CD8-positive, alpha-beta memory T cell (primary cell): ENCODE measurements at places on chromosomes 2 and 18. TPM values are rescaled to one million over a fixed set of nuclear protein-coding genes. Genes with fewer than 3 reads are reported as not detected.

DNA sequence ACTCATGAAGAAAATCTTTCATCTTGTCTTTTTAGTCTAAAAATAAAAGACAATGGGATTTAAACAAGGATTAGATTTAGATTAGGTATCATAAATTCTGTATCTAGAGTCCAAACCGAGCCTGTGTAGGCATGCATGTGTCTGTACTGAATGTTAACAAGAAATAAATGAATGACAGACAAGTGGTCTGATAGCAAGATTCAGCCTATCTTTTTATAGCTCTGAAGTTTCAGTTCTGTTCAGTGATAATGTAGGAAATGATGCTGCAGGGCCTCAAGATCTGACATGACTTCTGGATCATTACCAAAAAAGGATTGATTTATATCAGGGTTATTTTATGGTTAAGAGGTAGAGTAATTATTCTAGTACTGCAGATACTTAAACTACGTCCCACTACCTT lies 137.0 kb upstream of the ATP5MC3 start:
- no peak overlapping the region for H3K27ac ChIP-seq
- no peaks in the 10 kb centered on the region for H3K36me3 ChIP-seq
- no peak overlapping the region for H3K4me3 ChIP-seq
- H3K4me1 ChIP-seq = no peaks in the 10 kb centered on the region
- DNase-seq = no peak

SP5 gene
- not detected for total RNA-seq

CD8B2 gene
- total RNA-seq = 4.5 TPM

UCN gene
- 2.6 TPM for total RNA-seq

GRCh38 chr2:152219077-152219828 lies 43.7 kb upstream of the STAM2 start:
- H3K4me1 ChIP-seq = no peaks in the 10 kb centered on the region
- H3K27ac ChIP-seq = no peak overlapping the region
- DNase-seq = no peak
- H3K27me3 ChIP-seq = no peaks in the 10 kb centered on the region

CDH19 gene
- total RNA-seq = not detected

GRCh38 chr2:187989925-187990623 lies 301.6 kb upstream of the GULP1 start:
- no peaks in the 10 kb centered on the region for H3K36me3 ChIP-seq
- no peaks in the 10 kb centered on the region for H3K4me1 ChIP-seq
- H3K27ac ChIP-seq = no peak overlapping the region
- H3K4me3 ChIP-seq = no peak overlapping the region

DNA sequence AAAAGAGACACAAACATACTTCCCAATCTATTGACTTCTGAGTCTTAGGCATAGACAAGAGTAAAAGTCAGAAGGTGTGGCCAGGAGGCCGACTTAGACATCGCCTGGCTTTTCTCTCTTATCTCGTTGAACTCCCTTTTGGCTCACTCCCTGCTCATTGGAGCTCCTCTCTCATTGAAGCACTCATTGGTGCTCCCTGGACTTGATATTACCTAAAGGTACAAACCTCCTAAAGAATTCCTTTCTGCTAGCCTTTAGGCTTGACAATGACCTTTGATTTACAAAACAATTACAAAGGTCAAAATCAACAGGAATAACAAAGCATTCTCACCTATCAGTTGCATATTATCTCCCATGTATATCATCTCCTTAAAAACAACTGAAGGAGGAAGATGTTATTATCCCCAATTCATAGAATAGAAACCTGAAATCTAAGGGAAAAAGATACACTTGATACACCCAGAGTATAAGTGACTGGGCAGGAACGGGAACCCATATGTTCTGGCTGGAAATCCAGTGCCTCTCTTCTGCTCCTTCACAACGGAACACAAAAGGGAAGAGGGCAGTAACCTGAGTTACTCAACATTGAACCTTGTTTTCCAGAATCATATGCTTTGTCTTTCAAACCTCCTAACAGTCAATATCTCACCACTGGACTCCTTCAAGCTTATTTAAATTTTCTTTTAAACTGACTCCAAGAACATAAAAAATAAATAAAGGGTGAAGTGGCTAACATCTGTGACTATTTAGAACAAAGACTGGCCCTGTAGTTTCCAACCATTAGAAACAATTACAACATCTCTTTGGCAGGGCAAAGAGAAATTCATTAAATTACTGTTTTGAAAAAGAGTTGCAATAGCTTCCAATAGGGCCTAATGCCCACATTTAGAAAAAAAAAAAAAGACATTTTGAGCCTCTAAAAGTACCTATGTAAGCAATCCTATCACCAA lies 1247.9 kb downstream of the LRP1B start:
- no peaks in the 10 kb centered on the region for H3K27me3 ChIP-seq
- H3K27ac ChIP-seq = no peak overlapping the region
- no peaks in the 10 kb centered on the region for H3K4me1 ChIP-seq
- no peak overlapping the region for H3K4me3 ChIP-seq

DNA sequence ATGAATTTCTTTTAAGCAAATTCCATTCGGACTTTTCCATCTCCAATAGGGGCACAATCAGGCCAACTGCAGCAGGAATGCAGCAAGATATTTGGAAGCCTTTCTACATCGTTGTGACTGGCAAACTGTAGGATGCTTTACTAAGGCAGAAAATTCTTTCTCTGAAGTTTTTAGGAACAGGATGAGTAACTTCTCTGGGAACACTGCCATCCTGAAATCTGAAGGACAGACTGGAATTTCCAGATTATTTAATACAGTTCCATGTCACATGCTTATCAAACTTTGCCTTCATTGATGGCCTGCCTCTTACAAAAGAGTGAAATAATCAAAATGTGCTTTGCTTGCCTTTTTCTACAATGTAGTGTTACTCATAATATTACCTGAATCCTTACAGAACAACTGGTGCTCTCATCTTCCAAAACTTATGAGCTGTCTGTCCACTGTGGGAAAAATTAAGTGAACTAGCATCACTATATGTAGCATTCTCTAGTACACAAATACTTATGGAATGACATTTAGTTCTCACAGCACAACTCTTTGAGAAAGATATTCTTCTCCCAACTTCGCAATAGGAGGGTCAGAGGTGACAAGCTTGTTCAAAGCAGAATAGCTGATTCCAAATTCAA lies 32.0 kb upstream of the MAP2 start:
- no peaks in the 10 kb centered on the region for H3K27me3 ChIP-seq
- no peak overlapping the region for H3K4me3 ChIP-seq
- no peaks in the 10 kb centered on the region for H3K4me1 ChIP-seq
- H3K27ac ChIP-seq = no peak overlapping the region
- H3K36me3 ChIP-seq = no peaks in the 10 kb centered on the region
- DNase-seq = no peak

LOXHD1 gene
- not detected for total RNA-seq

GRCh38 chr2:189276277-189276676 lies 96.7 kb upstream of the COL5A2 start:
- H3K4me1 ChIP-seq = no peaks in the 10 kb centered on the region
- H3K27ac ChIP-seq = no peak overlapping the region
- no peak overlapping the region for H3K4me3 ChIP-seq
- H3K27me3 ChIP-seq = no peaks in the 10 kb centered on the region
- no peak for DNase-seq

- H3K36me3 ChIP-seq = no peaks in the 10 kb centered on the region
- H3K4me3 ChIP-seq = no peak overlapping the region
- no peaks in the 10 kb centered on the region for H3K27me3 ChIP-seq
- H3K4me1 ChIP-seq = no peaks in the 10 kb centered on the region
- H3K27ac ChIP-seq = no peak overlapping the region
These were observed 16.3 kb downstream of the GKN2 start for GRCh38 chr2:68936427-68936826.

RSAD2 gene
- total RNA-seq = 0.85 TPM

GRCh38 chr18:49613141-49613640 lies 51.3 kb downstream of the LIPG start:
- H3K36me3 ChIP-seq = no peaks in the 10 kb centered on the region
- H3K4me3 ChIP-seq = no peak overlapping the region
- DNase-seq = no peak
- no peaks in the 10 kb centered on the region for H3K4me1 ChIP-seq
- H3K27ac ChIP-seq = no peak overlapping the region

GRCh38 chr18:79199691-79200374 lies 130.6 kb downstream of the ATP9B start:
- H3K36me3 ChIP-seq = no peaks in the 10 kb centered on the region
- H3K27ac ChIP-seq = no peak overlapping the region
- no peaks in the 10 kb centered on the region for H3K27me3 ChIP-seq
- H3K4me3 ChIP-seq = no peak overlapping the region
- H3K4me1 ChIP-seq = no peaks in the 10 kb centered on the region

DNA sequence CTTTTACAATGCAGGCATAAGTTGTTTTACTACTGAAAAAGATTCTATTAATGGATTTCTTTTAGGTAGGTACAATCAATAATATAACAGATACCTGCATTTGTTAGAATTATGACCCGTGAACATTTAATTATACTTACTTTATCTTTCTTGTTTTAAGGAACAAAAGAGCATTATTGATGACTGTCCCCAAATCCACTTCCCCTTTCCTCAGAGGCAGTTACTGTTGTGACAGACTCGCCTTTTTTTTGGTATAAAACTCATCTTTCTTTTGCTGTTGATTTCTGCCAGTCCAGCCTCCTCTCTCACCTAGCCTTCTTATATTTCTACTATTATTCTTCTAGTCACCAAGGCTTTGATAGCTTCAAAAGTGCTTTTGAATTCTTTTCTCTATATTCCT lies 12.1 kb downstream of the ACTR3 start:
- H3K4me3 ChIP-seq = no peak overlapping the region
- peaks cover 92% of the 10 kb centered on the region for H3K4me1 ChIP-seq
- no peak overlapping the region for H3K27ac ChIP-seq
- no peaks in the 10 kb centered on the region for H3K27me3 ChIP-seq
- DNase-seq = no peak

- H3K4me3 ChIP-seq = no peak overlapping the region
- H3K27ac ChIP-seq = no peak overlapping the region
- H3K36me3 ChIP-seq = no peaks in the 10 kb centered on the region
- no peaks in the 10 kb centered on the region for H3K27me3 ChIP-seq
These were observed 1413.0 kb downstream of the DSC3 start for GRCh38 chr18:29629493-29630036.

GRCh38 chr2:226873826-226874225 lies 38.0 kb downstream of the RHBDD1 start:
- H3K27ac ChIP-seq = no peak overlapping the region
- H3K4me3 ChIP-seq = no peak overlapping the region
- no peaks in the 10 kb centered on the region for H3K27me3 ChIP-seq
- no peak for DNase-seq
- no peaks in the 10 kb centered on the region for H3K36me3 ChIP-seq

GRCh38 chr18:8830067-8831060 lies 125.0 kb downstream of the MTCL1 start:
- no peak for DNase-seq
- no peaks in the 10 kb centered on the region for H3K4me1 ChIP-seq
- H3K27ac ChIP-seq = no peak overlapping the region

PAIP2B gene
- 2.1 TPM for total RNA-seq

KLF11 gene
- total RNA-seq = 7.5 TPM

GRCh38 chr2:232162187-232162586 lies 200.7 kb downstream of the DIS3L2 start:
- no peak overlapping the region for H3K27ac ChIP-seq
- no peaks in the 10 kb centered on the region for H3K4me1 ChIP-seq
- no peaks in the 10 kb centered on the region for H3K36me3 ChIP-seq
- no peak overlapping the region for H3K4me3 ChIP-seq

- no peak overlapping the region for H3K4me3 ChIP-seq
- DNase-seq = no peak
- H3K27me3 ChIP-seq = no peaks in the 10 kb centered on the region
- H3K36me3 ChIP-seq = no peaks in the 10 kb centered on the region
These were observed 4.1 kb downstream of the XIRP2 start for GRCh38 chr2:166892397-166892796.

GRCh38 chr2:39845460-39846146 lies 66.5 kb upstream of the THUMPD2 start:
- no peaks in the 10 kb centered on the region for H3K27me3 ChIP-seq
- no peak overlapping the region for H3K4me3 ChIP-seq
- no peaks in the 10 kb centered on the region for H3K36me3 ChIP-seq
- no peak for DNase-seq

- peaks cover 68% of the 10 kb centered on the region for H3K4me1 ChIP-seq
- no peaks in the 10 kb centered on the region for H3K27me3 ChIP-seq
- no peaks in the 10 kb centered on the region for H3K36me3 ChIP-seq
- no peak overlapping the region for H3K27ac ChIP-seq
These were observed 39.1 kb downstream of the FBXO11 start for GRCh38 chr2:47867205-47867604.

- H3K4me1 ChIP-seq = no peaks in the 10 kb centered on the region
- no peaks in the 10 kb centered on the region for H3K36me3 ChIP-seq
- no peak for DNase-seq
- H3K27ac ChIP-seq = no peak overlapping the region
- H3K27me3 ChIP-seq = no peaks in the 10 kb centered on the region
- no peak overlapping the region for H3K4me3 ChIP-seq
These were observed 219.6 kb downstream of the LTBP1 start for GRCh38 chr2:33166287-33166881.

SCRN3 gene
- total RNA-seq = 15.8 TPM

- H3K36me3 ChIP-seq = no peaks in the 10 kb centered on the region
- H3K4me3 ChIP-seq = no peak overlapping the region
- H3K27me3 ChIP-seq = no peaks in the 10 kb centered on the region
- no peak overlapping the region for H3K27ac ChIP-seq
- no peaks in the 10 kb centered on the region for H3K4me1 ChIP-seq
These were observed 38.7 kb downstream of the OSR1 start for GRCh38 chr2:19319698-19320097.

DNA sequence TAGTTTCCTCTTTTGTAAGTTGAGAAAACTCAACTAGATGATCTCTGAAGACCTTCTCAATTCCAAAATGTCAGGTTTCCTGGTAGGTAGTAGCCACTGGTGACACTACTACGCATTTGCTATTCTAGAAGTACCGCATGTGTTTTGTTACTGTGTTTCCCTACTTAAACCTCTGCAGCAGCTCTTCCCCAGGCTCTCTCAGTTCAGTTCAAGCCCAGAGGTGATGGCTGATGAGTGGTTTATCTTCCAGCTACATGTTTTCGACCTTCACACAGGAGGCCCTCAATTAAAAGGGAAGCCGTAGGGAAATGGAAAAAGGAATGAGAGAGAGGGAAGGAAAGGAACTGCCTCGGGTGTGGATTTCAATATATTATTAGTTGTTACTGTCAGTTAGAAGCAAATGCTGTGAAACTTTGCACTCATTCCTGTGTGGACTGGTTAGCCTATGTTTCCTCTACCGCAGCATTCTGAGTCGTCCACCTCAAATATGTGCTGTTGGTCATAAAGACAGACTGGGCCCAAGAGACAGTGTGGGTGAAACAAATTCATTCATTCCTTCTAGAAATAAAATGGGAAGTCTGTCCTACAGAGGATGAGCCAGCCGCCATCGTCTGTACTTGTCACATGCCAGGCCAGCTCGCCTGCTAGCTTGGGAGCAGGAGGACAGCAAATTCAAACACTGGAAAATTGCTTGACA lies 455.2 kb upstream of the RAB12 start:
- H3K27ac ChIP-seq = no peak overlapping the region
- H3K4me1 ChIP-seq = no peaks in the 10 kb centered on the region
- DNase-seq = no peak
- H3K4me3 ChIP-seq = no peak overlapping the region
- H3K36me3 ChIP-seq = no peaks in the 10 kb centered on the region
- H3K27me3 ChIP-seq = no peaks in the 10 kb centered on the region
